ENCODE measurements at places on chromosomes 1 and 21.

DNA sequence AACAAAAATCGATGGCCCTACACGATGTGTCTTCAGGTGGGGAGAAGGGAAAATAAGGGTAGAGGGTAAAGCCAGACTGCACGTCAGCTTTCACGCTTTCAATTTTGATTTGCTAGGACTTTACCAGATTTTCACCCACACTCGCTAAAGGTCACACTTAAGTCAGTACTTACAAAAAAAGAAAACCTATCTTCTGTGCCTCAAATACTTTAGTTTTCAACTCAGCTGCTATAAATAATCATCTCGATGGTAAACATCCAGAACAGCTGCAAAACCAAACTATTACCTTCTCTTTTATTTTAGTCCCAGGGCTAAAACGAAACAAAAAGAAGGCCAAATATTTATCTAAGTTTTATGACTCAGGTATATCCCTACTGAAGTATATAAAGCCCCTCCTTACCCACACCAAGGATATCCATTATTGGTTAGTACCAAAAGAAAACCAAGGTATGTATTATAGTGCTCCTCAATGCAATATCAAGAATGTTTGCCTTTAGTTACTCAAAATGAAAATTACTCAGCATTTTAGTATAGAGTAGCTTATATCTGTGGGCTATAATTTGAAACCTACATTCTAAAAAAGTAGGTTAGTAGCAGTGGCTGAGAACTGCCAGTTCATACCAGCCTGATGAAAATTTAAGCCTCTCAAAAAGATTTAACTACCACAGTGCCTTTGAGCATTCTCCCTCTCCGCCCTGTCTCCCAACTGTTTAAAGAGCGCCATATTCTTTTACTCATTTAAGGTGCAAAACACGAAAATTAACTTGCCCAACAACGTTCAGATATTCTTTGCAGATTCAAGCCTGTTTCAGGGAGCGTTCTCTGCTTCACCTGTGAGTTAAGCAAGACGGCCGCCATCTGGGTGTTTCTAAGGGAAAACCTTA is 1.5 kb downstream of the CSDE1 start:
- no peak for DNase-seq

DNA sequence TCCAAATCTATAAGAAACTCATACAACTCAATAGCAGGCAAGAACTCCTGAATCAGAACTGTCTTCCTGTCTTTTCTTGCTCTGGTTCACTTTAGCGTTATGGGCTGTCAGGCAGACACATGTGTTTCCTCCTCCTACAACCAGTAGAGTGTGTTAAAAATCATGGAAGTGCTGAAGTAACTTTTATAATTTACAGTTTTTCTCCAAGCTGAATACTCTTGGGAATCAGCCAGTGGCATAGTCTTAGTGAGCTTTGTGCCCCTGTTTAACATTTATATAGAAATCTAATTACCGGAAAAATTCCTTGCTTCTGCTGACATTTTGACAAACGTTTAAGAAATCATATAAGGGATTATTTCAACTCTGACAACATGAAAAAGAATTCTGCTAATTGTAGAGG is 113.1 kb upstream of the RGS18 start:
- no peak for DNase-seq

DNA sequence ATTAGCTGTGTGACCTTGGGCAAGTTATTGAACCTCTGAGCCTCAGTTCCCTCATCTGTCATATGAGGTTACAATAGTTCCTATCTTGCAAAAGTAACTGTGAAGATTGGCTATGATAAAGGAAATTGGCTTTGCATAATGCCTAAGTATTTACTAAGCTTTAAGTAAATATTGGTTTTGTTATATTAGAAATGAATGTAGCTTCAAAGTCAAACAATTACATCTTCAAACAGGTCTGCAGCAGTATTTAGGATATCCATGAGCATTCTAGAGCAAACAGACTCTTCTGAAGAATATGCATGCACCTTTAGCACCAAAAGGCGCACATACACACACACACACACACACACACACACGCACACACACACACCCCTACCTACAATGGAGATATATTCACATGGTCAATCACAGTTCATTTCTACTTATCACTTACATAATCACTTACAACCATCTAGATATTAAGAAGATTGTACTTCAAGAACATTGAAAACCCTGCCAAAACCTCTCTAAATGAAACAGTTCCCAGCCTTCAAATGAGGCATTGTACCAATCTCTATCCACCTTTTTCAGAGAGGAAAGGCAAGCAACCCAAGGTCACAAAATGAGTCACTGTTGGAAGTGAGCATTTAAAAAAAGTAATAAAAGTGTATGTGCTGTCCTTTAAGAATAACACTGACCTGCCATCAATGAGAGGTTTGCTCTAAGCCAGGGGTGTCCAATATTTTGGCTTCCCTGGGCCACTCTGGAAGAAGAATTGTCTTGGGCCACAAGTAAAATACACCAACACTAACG is 13.4 kb upstream of the FAM43B start:
- no peak for DNase-seq

DNA sequence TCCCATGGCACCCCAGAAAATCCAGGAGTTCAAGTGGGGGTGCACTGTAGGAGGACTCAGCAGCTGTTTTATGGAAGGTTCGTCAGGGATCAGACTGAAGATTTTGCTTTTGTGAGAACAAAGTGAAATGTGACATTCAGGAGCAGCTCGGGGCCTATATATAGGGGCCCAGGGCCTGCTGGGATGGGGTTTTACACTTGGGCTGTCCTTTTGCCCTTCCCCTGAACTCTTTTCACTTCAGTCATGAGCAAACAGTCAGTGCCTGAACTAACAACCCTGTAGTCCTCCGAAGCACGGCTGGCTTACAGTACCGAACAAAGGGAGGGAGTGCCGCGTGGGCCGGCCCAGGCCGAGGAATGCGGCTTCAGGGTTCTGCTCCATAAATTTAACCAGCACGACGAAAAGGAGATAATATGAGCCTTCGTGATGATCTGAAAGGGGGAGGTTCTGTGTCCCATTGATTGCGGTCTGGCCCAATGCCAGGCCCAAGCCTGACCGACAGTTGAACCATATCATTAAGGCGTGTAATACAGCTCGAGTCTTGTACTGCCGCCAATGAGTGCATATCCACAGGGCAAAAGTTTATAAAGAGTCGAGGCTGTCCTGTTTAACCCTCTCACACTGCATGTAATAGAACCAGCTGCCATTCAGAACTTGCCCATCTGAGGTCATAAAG is 139.9 kb downstream of the DHRS3 start:
- DNase-seq: peak; percentile 40

DNA sequence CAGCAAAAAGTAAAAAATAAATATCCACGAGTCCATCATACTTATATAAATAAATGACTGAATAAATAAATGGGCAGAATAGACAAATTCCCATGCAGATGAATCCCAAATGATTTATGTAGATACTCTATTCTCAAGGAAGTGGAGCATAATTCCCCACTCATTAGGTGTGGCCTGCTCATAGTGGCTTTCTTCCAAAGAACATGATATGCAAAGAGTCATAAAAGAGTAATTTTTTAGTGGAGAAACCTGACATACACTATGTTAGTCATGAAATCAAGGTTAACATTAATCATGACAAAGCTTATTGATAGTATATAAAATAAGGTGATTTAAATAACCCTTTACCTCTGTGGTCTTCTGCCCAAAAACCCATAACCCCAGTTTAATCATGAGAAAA is 298.9 kb downstream of the DPYD start:
- no peak for DNase-seq

DNA sequence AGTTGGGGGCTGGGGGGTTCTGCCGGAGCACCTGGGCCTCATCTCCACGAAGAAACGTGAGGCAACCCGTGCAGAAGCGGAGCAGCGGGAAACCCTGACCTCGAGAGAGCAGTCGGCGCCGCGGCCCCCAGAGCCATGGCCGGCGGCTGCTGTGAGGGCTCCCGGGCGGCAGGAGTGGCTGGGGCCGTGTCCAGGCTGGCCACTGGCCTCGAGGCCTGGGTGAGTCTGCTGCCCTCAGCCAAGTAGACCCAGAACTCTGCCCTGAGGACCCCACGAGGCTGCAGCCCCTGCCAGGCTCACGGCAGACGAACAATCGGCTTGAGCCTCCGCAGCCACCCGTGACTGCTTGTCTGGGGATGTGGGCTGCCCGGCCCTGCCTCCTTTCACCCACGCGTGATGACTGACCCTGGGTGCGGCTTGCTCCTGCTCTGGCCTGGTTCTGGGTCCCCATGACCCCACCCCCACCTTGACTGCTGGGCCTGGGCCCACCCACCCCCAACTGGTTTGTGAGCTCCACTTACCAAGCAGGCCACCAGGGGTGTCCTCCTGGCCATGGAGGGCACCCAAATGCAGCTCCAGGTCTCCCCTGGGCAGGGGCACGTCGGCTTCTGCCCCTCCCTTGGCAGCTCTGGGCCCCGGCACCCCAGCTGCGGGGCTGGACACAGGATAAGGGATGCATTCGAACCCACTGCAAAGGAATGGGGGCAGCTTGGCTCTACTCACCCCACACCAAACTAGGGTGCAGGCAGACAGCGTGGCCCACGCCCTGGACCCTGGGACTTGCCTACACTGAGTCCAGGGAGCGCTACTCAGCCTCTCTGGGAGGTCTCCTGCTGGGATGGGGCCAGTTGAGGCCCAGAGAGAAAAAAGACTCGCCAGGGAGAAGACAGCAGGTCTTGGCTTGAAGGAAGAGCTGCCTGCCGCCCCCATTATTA is 34.2 kb downstream of the MORN1 start:
- no peak for DNase-seq

GRCh38 chr1:1236176-1236763 is 4.2 kb downstream of the B3GALT6 start:
- DNase-seq: no peak

DNA sequence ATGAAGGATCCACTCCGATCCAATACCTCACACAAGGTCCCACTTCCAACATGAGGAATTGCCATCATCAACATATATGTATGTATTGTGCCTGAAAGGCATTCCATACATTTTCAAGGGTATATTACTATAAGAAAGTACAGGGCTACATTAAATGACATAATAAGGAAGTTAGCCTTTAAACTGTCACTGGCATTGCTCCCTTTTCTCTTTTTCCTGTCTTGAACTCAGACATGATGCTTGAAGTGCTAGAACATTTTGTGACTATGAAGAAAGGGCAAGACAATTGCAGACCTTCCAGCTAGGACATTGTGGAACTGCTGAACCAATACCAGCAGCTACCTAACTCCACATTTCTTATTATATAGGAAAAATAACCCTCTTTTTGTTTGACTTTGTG is 2.9 kb upstream of the TSPAN2 start:
- DNase-seq: no peak

GRCh38 chr1:225467193-225468020 is 39.6 kb upstream of the LBR start:
- no peak for DNase-seq

GRCh38 chr1:91591175-91591974 is 90.7 kb downstream of the CDC7 start:
- no peak for DNase-seq

DNA sequence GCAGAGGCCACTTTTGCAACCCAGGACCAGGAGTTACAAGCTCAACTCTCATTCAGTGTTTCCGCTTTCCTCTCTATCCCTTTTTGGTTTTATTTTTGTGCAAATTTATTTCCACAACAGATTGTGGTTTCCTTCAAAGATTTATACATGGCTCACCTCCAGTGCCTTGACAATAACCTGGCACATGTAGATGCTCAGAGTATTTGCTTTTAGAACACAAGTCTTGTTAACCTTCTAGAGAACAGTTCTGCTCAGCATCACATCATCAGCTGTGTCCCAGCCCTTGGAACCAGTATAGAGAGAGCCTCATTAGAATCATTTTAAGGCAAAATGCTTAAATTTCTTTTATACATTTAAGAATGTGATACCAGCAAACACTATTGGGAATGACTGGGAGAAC is 133.7 kb downstream of the TENT5C start:
- DNase-seq: no peak

GRCh38 chr1:173222149-173223030 is 15.3 kb upstream of the TNFSF4 start:
- DNase-seq: no peak

- DNase-seq: no peak
Observed at GRCh38 chr21:40847951-40848350, 993 bp upstream of the DSCAM start.

GRCh38 chr1:225021037-225021436 is 91.6 kb downstream of the DNAH14 start:
- no peak for DNase-seq

GRCh38 chr1:229844675-229845074 is 218.6 kb downstream of the URB2 start:
- no peak for DNase-seq

DNA sequence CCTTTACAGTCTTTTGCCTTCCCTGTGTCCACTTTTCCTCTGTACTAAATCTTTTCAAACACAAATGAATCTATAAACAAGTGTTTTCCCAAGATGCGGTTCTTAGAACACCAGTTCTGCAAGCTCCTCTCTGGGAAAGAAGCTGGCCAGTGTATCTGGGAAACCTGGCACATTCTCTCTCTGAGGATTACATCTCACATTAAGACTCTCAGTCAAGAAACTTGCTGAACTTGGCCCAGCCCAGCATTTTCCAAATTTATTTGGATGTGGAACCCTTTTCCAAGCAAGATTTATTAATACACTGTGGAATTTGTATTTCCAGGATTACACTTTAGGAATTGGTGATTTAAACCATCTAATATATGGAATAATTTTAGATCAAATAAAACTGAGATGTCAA is 105.7 kb downstream of the ZNF281 start:
- DNase-seq: no peak

DNA sequence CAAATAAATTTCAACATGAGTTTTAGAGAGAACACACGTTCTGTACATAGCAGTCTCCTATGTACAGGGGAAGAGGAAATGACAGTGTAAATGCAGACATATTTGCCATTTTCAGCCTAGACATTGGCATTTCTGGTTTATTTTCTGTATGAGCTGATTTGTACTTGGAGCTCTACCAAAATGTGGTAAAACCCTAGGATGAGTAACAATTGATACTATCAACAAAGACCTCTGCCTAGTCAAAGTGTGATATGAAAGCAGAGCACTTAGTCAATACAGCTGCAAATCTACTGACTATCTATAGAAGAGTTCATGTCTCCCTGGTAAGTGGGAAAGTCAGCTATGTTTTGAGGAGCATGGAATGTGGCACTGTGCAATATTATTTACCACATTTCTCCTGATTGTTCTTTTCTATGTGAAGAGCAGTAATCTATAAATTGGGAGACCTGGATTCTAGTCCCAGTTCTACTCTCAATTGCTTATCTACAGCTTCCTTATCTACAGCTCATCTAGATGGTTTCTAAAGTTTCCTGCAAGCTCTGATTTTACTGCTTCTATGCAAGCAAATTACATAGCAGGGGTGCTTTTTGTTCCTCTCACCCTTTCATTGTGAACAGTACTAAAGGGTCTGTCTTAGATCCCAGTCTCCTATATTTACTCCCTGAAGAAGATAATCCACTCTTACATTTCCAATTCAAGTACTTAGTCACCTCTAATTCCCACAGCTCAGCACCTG is 334.2 kb downstream of the NTNG1 start:
- DNase-seq: no peak

DNA sequence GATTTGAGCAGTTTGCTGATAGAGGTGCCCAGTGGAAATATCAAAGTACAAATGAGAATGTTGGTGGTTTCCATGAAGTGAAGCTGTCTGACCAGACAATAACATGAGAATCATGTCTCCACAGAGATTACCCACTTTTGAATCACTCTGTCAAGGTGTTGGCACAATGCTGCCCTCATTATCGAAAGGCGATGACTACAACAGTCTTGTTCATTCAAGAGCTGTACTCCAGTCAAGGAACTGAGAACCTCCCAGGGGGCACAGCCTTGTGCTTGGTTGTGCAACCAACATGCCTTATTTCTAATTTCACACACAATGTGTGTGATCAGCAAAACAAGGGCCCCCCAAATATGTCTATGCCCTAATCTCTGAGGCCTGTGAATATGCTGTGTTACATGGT is 35.7 kb downstream of the ETS2 start:
- DNase-seq: peak; percentile 5
